Stimulated activated CD8-positive, alpha-beta memory T cell treated with anti-CD3 and anti-CD28 coated beads, Interleukin-7, amount 100 ng/mL, for 4 hours (primary cell): ENCODE measurements at places on chromosomes 7 and 10.

- DNase-seq, result no peak
Observed at GRCh38 chr7:13639396-13639795, 350.1 kb downstream of the ETV1 start.

DNA sequence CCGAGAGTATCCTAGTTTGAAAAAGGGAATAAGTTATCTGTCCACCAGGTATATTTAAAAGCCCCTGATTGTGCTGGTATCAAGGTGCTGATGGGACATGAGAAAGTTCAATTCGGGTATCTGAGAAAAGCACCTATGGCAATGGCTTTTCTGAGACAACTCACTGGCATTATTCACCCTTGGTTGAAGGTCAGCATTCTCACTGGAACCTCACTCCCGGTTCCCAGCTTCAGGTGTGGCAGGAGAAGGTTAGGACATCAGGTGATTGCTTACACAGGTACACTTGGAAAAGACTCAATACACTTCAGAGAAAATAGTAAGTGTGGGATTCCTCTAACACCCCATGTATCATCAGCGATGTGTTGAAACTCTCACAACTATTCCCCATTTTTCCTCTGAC, 643.1 kb downstream of the INHBA start:
- DNase-seq, result no peak

GRCh38 chr7:2014391-2015241, 218.1 kb downstream of the MAD1L1 start:
- no peak for DNase-seq

- no peak for DNase-seq
Observed at GRCh38 chr7:82729172-82730030, 285.8 kb upstream of the CACNA2D1 start.

DNA sequence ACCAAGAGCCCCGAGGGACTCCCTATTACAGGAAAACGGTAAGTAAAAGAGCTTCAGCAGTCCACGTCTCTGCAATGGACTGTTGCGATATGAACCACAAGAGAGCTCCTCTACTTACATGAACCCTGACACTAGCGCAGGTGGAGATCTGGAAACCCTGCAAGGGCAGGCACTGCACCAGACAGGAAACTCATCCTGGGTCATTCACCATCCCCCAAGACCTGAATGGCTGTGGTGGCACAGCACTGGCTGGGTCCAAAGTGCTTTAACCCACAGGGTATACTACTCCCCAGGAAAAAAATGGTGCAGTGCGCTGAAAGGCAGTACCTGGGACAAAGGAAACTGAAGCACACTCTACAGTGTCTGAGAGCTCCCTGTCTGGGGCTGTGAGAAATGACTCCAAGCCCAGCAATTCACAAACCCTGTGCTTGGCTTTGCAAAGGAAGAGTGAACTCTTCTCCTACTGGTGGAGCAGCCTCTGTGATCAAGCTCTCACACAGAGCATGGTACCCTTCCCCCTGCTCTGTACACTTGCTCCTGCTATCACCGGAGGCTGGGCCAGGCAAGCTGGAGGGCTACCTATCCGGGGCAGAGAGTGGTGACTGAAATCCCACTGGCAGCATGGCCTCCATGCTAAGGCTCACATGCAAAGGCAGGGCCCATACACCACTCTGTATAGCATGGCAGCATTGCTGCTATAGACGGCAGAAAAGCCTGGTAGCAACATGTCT, 44.9 kb downstream of the HIBADH start:
- DNase-seq, result no peak

DNA sequence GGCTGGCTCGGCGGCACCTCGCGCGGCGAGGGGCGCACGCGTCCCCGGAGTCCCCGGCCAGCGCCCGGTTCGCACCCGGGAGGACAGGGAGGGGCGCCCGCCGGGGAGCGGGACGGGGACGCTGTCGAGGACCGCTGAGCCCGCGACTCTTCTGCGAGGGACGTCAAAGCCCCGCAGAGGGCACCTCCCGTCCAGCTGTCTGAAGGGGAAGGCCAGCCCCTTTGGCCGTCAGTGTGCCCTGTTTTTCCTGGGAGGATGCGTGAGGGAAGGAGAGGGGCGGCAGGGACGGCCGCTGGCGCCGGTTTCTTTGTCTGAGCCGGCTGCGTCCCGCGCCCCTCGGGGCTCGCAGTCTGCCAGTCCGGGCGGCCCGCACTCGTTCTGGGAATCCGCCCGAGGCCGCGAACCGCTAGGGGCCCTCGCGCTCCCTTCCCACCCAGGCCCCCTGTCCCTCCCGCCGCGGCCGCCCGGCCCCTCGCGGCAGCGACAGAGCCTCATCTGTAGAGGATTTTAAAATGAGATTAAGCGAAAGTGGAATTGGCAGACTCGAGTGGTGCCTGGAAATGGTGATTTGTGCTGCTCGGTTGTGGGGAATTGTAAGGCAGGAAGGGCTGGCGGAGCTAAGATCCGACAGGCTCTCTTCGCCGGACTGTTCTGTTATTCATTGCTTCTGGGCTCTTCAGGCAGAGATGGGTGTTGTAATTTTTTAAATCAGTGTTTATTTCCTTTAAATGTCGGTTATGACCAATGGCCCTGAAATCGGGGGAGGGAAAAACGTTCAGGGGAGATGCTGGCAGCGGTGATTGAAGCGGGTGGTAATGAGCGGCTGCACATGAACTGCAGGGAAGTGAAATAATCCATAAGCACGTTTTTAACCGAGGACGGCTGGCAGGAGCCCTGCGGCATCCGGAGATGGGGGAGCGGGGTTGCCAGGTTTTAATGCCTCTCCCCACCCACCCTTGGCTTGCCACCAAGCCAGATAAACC, 618 bp upstream of the RELN start:
- DNase-seq, result no peak

- DNase-seq, result no peak
Observed at GRCh38 chr7:27122077-27122910, 8.3 kb downstream of the HOXA4 start.

DNA sequence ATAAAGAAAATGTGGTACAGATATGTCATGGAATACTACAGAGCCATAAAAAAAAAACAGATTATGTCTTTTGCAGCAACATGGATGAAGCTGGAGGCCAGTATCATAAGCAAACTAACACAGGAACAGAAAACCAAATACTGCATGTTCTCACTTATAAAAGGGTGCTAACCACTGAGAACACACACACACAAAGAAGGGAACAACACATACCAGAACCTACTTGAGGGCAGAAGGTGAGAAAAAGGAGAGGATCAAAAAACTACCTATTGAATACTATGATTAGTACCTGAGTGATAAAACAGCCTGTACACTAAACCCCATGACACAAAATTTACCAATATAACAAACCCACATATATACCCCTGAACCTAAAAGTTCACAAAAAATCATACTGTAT, 144.6 kb downstream of the TPK1 start:
- no peak for DNase-seq
